ENCODE measurements at places on chromosomes 13 and 19.

DNA sequence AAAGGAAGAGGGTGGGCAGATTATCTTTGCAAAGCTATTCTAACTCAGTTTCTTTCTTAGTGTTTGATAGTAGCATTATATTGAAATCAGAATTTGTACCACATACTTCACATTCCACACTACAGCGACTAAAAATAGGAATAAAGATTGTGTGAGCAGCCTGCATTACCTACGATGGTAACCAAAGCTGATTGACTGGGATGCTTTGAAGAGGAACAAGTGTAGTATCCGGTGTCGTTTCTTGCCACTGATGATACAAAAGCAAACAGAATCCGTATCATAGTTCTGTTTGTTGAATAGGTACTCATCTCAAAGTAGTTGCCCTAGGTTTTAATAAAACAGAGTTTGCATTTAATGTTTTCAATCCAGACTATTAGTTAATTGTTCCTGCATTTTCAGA is 51.2 kb downstream of the FLT3 start:
- no peak for DNase-seq

- DNase-seq: no peak
Measured at GRCh38 chr19:44839276-44839675, 6.8 kb upstream of the NECTIN2 start.

GRCh38 chr13:42125046-42125445 is 76.6 kb downstream of the DGKH start:
- DNase-seq: no peak

DNA sequence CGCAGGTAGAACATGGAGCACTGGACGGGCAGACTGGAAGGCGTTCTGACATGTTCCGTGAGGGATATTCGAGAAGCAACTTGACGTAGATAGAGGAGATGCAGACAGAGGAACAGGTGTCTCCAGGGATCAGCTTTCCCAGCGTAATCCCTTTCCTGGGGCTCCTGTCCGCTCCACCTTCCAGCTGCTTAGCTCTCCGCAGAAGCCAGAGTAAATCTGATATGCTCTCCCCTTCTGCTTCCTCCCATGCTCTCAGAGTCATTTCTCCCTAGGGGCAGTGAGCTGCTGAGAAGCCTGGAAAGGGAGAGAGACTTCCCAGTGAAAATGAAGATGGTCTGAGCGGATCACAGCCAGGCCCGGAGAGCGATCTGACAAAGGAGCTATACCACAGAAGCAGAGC is 23.0 kb upstream of the OLFM4 start:
- no peak for DNase-seq

GRCh38 chr13:41267106-41267505 is 3.7 kb upstream of the MTRF1 start:
- DNase-seq: no peak

DNA sequence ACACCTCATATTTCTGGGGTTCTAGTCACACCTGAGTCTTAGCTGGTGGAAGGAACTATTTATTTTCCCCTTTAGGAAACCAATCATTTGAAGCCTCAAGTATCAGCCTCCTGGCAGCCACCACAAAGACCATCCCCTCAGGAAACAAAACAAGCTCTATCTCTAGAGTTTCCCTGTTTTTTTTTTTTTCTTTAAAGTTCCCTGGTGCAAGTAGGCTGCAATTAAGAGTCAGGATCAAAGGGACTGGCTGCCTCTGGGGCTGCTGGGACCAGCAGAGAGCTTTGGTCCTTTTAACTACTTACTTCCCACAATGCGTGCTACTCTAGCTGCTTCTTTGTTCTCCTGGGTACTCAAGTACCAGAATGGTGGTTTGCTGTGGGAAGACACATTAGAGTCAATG is 11.4 kb downstream of the MBNL2 start:
- DNase-seq: no peak

- DNase-seq: no peak
Measured at GRCh38 chr19:15199661-15200552, 888 bp downstream of the NOTCH3 start.

DNA sequence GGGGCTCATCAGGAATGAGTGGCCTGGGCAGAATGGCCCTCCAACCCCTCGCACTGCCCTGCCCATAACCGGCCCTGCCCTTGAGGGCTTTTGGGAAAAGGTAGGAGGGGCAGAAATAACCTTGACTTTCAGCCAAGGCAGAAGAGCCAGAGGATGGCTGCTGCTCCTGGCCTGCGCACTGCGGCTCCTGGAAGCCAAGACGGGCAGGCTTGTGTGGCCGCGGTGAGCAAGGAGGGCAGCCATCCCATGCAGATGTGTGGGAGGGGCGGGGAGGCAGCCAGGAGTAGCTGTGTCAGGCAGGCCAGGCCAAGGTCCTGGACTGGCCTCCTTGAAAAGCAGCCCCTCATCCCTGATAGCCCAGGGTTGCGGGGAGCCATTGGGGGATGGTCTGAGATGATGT is 57.6 kb upstream of the URI1 start:
- DNase-seq: no peak

- no peak for DNase-seq
Measured at GRCh38 chr19:51479531-51480331, 1.4 kb downstream of the CEACAM18 start.

DNA sequence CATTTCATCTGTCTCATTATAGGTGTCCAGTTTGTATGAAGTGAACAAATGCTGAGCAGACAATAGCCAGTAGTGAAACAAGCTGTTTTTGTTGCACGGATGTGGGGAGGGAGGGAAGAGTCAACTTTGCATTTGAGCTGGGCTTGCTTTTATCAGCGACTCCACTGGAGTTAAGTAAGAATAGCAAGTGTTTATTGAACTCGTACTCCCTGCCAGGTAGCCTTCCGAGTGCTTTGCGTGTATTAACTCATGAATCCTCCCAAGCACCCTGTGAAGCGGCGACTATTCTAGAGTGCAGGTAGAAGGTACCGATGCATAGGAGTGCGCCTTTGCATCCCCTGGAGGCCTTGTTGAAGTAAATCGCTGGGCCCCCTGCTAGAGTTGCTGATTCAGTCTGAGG is 4.7 kb upstream of the ZNF444 start:
- DNase-seq: no peak

DNA sequence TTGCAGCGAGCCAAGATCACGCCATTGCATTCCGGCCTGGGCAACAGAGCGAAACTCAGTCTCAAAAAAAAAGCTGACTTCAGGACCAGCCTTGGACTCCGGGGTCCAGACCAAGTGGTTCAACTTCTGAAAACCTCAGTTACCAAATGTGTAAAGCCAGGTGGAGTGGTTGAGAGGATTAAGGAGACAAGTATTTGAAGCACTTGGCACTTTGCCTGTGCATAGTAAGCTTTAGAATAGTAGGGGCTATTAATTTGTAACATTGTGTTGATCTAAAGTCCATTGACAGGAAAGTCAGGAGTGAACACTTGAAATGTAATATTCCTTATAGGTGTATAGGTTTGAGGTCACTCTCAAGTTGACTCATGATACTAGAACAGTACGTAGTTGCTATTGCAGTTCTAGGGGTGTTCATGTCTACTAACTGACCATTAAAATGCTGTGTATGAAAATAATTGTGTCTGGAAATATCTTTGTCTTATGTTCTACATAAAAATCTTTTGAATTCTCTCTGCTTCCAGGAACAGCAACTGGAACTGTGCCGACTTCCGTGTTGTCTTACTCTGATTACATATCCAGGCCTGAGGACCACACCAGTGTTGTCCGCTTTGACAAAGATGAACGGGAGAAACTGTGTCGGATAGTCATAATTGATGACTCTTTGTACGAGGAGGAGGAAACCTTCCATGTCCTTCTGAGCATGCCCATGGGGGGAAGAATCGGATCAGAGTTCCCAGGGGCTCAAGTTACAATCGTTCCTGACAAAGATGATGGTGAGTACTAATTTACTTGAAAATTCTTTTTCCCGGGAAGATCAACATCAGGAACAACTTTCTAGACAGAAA is 97.4 kb downstream of the FREM2 start:
- DNase-seq: no peak

GRCh38 chr19:40232479-40232878 is 6.0 kb upstream of the CCNP start:
- no peak for DNase-seq

- DNase-seq: no peak
Measured at GRCh38 chr13:79710376-79710775, 229.4 kb downstream of the NDFIP2 start.

GRCh38 chr19:49911381-49912145 is 14.9 kb upstream of the IL4I1 start:
- no peak for DNase-seq

All from RCC 7860 (cell line).